ENCODE measurements at places on chromosomes 7 and 10.

DNA sequence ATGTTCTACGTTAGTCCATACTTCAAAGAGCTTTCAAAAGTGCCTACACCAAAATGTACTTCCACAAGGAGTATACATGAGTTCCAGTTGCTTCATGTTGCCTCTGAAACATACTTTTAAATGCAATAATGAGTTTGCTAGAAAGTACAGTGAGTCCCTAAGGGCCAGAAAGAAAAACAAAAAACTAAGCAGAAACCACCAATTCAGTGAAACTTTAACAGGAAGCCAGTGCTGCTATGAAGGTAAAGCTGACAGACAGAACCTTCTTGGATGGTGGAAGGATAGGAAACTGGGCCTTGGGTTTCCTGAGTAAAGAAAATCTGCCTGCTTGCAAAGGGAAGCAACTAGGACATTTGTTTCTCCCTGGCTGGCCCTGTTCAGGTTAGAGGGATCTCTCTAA, 104.2 kb downstream of the CTTNBP2 start:
- no peak for DNase-seq

DNA sequence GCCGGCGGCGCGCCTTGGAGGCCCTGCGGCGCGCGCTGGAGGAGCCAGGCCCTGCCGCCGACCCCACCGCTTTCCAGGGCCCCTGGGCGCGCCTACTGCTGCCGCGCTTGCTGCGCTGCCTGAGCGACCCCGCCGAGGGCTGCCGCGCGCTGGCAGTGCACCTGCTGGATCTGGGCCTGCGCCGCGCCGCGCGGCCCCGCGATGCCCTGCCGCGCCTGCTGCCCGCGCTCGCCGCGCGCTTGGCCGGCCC, 280 bp downstream of the DNAAF5 start:
- no peak for DNase-seq

DNA sequence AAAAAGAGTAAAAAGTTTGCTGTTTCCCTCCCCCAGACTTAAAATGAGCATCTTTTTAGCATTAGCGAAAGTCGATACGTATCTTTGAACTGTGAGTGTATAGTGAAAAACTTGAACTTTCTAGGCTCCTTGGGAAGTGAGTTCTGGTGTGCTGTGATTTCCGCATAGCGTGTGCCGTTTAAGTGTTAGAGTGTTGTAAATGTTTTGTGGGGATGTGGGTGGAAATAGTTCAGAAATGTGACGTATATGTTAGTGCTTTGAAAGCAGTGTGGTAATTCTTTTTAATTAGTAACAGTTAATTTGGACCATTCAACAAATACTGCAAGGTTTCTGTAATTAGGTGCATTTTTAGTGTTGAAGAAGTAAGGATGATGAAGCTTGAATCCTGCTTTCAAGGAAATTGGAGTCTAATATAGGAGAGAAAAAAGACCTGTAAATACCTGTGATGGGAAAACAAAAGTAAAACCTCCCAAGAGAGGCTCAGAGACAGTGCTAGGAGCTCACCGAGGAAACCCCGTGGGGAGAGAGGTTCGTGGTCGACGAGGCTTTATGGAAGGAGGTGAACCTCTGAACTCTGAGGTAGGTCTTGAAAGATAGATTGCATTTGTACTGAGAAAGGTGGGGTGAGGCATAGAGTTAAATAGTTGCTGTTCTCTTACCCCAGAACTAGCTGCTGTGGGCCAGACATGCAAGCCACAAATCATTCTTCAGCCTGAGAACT, 40.8 kb downstream of the RBM33 start:
- no peak for DNase-seq

DNA sequence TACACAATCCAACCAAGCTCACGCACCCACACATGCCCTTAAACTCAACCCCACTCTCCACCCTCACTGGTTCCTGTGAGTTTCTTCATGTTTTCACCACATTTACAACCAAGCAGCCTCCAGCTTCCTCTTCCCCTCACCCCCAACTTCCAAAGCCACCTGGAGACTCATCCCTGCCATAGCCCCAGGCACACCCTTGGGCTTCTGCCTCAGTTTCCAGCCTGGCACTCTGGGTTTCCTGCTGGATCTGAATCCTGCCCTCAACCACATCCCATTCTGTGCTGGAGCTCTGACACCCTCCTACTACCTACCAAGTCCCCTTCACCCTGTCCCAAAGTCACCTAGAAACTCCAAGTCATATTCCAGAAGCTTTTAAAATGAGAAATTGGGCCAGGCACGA, 29.4 kb downstream of the CCDC3 start:
- DNase-seq: no peak

DNA sequence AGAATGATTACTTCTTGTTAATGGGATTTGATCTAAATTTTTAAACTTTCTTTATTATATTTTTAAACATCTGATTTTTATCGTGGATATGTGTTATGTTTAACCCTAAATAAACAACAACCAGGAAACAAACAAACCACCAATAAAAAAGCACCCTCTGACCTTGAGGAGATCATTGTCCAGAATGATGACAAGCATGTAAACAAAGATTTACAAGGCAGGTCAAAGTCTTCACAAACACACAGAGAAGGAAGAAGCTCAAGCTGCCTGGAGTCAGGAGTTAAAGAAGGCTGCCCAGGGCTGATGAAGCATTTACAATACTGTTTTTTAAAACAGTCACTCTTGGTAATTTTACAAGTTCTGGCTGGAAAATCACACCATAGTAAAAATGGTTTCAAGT, 31.0 kb upstream of the EGFR start:
- no peak for DNase-seq

Data from pancreas (tissue), 10 donors.